Activated naive CD8-positive, alpha-beta T cell treated with anti-CD3 and anti-CD28 coated beads for 36 hours (primary cell): ENCODE measurements at places on chromosomes 2 and 18. TPM values are rescaled to one million over a fixed set of nuclear protein-coding genes. Genes with fewer than 3 reads are reported as not detected.

GRCh38 chr2:201621293-201621999 is 21.9 kb downstream of the TMEM237 start:
- peaks cover 2% of the 10 kb centered on the region for H3K36me3 ChIP-seq
- H3K4me1 ChIP-seq = no peaks in the 10 kb centered on the region
- H3K27ac ChIP-seq = no peak overlapping the region
- no peak overlapping the region for H3K4me3 ChIP-seq
- no peak for DNase-seq

- no peaks in the 10 kb centered on the region for H3K36me3 ChIP-seq
- no peak for DNase-seq
- no peaks in the 10 kb centered on the region for H3K4me1 ChIP-seq
- H3K27ac ChIP-seq = no peak overlapping the region
- peaks cover 4% of the 10 kb centered on the region for H3K27me3 ChIP-seq
Measured at GRCh38 chr2:170146784-170147183, 31.2 kb upstream of the MYO3B start.

GRCh38 chr18:78689606-78690005 is 290.0 kb upstream of the SALL3 start:
- no peak overlapping the region for H3K4me3 ChIP-seq
- H3K27me3 ChIP-seq = peaks cover 3% of the 10 kb centered on the region
- H3K27ac ChIP-seq = no peak overlapping the region
- H3K36me3 ChIP-seq = no peaks in the 10 kb centered on the region

GRCh38 chr2:42961385-42961811 is 169.0 kb upstream of the HAAO start:
- no peaks in the 10 kb centered on the region for H3K36me3 ChIP-seq
- H3K4me1 ChIP-seq = peaks cover 18% of the 10 kb centered on the region
- peak overlapping the region; percentile 35 for H3K27ac ChIP-seq
- peaks cover 9% of the 10 kb centered on the region for H3K27me3 ChIP-seq
- H3K4me3 ChIP-seq = peak overlapping the region; percentile 3
- DNase-seq = no peak

- H3K27ac ChIP-seq = no peak overlapping the region
- H3K36me3 ChIP-seq = peaks cover 4% of the 10 kb centered on the region
- H3K4me1 ChIP-seq = no peaks in the 10 kb centered on the region
- no peak for DNase-seq
- no peaks in the 10 kb centered on the region for H3K27me3 ChIP-seq
Measured at GRCh38 chr2:113831161-113831560, 58.7 kb upstream of the ACTR3 start.

GRCh38 chr18:2164644-2165550 is 406.4 kb downstream of the METTL4 start:
- no peak for DNase-seq
- no peak overlapping the region for H3K4me3 ChIP-seq
- H3K27ac ChIP-seq = no peak overlapping the region
- no peaks in the 10 kb centered on the region for H3K36me3 ChIP-seq

DNA sequence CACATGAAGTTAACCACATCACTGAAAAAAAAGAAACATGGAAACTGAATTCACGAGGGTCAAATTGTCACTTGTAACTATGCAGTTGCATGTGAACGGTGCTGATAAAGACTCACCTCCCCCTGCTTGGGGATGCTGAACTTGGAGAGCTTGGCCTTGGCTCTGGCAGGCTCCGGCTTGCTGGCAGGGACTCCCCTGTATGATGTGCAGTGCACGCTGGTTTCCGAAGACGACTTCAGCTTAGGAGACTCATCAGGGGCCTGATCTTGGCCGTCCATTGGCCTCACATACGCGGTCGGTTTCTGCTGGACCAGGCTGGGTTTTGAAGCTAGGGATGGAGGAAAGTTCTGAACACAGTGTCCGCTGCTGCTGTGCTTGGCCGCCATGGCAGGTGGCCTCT is 135.9 kb downstream of the AFF3 start:
- H3K27me3 ChIP-seq = peaks cover 3% of the 10 kb centered on the region
- no peaks in the 10 kb centered on the region for H3K4me1 ChIP-seq
- no peak for DNase-seq
- no peak overlapping the region for H3K4me3 ChIP-seq

The ORC2 gene
- 64.7 TPM for total RNA-seq

The PARD3B gene
- total RNA-seq = 0.49 TPM

The MOGAT1 gene
- total RNA-seq = not detected
